GM20000 (cell line): ENCODE measurements at places on chromosomes 13 and 19.
A peak's percentile ranks its signal among the peaks of the same experiment; 100 is the strongest.

GRCh38 chr19:15293781-15294491 lies 38.4 kb downstream of the BRD4 start:
- DNase-seq = no peak

GRCh38 chr13:95457294-95457693 lies 95.2 kb upstream of the CLDN10 start:
- DNase-seq = peak; percentile 69

DNA sequence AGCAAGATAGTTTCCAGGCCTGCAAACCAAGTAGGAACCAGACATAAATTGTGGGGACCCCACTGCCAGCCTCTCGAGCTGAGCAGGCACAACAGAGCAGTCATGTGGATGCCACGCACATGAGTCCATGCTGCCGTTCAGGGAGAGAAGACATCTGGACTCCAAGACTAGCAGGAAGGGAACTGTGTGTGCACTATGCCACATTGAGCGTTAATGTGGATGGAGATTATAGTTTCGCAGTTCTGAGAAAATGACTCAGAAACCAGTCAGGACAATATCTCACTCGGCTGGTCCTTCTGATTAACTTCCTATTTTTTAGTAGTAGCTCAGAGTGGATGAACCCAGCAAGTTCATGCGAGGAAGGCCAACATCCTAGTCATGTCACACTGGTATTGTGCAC lies 124.9 kb downstream of the CRYL1 start:
- no peak for DNase-seq

DNA sequence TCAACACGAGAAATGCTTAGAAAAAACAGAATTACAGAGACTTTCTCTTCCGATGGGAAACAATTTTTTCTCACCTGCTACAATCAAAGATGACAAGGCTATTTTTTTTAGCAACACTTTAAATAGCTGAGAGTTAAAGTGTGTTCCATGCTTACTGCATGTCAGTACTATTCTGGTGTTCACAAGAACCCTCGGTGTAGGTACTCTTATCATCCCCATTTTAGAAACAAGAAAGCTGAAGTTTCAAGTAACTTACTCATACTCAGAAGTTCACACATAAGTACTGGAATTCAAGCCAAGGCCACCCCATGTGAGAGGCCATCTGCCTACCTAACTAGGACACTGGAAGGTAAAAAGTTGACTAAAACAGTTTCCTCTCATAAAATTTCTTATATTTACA lies 9.0 kb upstream of the TNFRSF19 start:
- DNase-seq = peak; percentile 50

DNA sequence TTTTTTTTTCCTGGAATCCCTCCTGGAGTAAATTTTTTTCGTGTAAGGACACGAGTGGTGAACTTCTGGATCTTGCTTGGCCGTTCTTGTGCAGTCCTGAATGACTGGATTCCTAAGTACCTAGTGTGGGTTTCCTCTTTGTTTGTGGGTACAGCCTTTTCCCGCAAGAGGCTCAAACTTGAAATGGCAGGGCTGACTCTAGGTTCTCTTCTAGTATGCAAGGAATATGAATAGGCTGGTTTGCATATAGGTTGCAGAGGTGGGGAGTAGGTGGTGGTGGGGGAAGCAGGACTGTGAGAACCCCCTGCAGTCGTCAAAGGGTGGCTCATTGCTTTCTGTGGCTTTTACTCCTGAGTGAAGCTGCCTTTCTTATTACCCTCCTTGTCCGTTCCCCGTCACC lies 13.6 kb downstream of the UBAC2 start:
- peak; percentile 46 for DNase-seq

GRCh38 chr13:30128591-30128990 lies 178.8 kb downstream of the KATNAL1 start:
- DNase-seq = no peak

DNA sequence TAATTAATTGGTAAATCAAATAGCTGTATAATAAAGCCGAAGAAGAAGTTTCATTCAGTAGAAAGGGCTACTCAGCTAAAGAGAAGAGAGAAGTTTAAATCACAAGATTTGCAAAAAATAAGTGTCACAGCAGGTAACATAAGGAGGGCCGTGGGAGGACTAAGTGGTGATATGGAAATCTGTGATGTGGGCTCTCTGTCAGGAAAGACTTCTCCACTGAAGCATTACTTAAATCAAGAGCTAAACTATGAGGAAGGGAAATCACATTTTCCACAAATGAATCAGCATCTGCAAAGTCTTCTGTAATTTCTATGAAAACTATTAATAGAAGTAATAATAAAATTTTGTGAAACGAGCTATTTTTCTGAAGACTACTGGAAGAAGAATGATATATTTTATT lies 153.8 kb downstream of the PCDH9 start:
- no peak for DNase-seq

GRCh38 chr13:29684441-29684840 lies 89.0 kb upstream of the SLC7A1 start:
- no peak for DNase-seq

- DNase-seq = no peak
Observed at GRCh38 chr13:108609353-108609752, 20.1 kb upstream of the MYO16 start.

GRCh38 chr19:53809518-53810186 lies 14.5 kb downstream of the NLRP12 start:
- DNase-seq = no peak

- no peak for DNase-seq
Observed at GRCh38 chr19:1968279-1969175, 27.6 kb downstream of the CSNK1G2 start.

- DNase-seq = no peak
Observed at GRCh38 chr13:67130444-67130843, 99.7 kb downstream of the PCDH9 start.

DNA sequence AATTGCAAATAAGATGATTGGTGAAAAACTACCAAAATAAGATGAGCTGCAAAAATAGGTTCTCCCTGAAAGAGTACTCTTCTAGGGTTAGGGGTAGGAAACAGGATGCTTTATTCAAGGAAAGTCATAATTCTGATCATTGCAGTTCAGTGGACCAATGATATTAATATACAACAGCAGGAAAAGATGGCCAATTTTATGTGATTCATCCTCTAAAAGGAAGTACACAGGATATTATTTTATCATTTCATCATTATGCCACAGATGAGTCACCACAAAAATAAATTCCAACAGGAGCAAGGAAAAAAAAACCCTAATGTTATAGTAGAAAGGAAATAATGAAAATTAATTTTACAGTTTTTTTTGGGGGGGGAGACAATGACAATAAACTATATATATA lies 205.0 kb downstream of the NALCN start:
- no peak for DNase-seq

DNA sequence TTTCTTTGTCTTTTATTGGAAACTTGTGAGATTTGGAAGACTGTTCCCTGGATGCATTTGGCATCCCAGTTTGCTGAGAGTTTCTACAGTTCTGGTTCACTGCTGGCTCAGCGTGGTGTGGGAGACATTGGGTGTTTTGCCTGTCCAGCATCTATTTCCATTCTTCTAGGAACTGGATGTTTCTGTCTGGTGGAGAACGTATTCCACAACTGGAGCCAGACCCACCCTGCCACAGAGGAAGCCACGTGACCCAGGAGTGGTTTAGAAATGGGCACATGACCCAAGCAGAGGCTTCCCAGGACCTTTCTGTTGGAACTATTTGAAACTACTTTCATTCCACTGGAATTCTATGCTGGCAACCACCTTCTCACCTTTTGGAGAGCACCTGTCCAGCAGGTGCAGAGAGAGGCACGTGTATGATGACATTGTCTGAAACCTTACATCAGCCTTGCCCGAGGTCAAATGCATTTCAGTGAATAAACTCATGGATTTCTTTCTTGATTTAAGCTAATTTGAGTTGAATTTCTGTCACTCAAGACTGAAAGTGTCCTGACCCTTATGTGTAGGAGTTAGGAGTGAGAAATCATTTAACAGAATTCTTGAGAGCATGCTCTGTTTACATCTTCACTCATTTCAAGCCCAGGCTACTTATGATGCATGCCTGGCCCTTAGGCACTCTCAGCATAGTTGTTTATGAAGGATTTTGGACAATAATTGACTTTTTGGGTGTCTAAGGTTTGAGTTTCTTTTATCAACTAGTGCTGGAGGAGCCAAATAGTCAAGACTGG lies 121.8 kb downstream of the AKAP11 start:
- no peak for DNase-seq

DNA sequence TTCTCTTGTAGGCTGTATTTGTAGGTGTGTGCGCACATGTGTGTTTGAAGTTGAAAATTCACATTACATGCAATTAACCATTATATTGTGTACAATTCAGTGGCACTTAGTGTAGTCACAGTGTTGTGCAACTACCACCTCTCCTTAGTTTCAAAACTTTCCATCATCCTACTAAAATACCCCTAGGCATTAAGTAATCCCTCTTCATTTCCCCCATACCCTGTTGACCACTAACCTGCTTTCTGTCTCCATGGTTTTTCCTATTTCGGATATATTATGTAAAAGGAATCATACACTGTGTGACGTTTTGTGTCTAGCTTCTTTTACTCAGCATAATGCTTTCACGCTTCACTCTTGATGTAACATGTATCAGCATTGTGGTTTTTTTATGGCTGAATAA lies 16.1 kb downstream of the LSM14A start:
- DNase-seq = no peak

DNA sequence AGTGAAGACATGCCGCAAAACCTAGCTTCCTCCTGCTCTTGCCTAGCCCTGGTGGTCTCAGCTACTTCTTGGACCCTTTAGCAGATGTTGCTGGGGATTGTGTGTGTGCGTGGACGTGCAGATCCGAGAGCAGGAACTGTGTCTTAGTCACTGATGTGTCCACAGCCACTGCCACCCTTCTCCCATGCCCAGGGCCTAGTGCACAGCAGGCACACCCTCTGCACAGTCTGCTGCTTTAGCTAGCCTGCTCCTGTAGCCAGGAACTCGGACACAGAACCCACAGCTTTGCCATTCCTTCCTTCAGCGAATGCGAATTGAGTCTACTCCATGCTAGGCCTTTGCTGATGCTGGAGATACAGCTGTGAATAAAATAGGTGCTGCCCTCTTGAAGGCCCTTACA lies 2.3 kb downstream of the CLPTM1 start:
- DNase-seq = no peak
